Esophagus squamous epithelium (tissue), 5 donors: ENCODE measurements at places on chromosomes 6 and 20.

- no peak for DNase-seq
Measured at GRCh38 chr20:9177278-9177677, 108.4 kb downstream of the PLCB4 start.

DNA sequence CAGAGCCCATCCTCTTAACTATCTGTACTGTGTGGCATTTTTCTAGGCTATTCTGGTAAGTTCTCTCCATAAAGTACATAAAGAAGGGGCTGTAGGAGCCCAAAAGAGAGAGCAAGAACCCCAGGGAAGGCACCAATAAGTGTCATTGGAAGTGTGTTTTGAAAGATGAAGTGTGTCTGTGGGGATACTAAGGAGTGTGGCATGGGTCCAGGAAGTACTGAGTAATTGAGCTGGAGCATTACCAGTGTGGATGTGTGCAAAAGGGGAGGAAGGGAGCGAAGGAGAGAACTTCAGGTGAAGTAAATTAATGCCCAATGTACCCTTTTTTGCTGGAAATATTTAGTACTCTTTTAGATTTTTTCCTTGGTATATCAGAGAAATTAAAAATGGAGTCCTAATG, 63.9 kb downstream of the KCNS1 start:
- DNase-seq, result no peak

DNA sequence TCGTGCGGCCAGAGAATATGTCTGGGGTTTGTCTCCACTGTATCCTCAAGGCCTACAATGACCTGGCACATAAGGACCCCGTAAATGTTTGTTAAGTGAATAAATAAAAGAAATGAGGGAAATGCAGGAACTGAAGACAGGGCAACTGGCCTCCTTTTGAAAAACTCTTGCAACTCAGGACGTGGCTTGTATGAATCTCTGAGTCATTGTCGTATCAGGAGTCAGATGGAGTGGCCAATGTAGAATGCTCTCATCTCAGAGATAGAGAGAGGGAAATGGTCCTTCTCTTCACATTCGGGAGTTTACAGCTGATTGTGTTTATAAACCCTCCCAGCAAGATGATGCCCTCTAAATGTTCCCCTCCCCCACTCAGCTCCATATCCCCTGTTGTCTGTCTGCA, 57.1 kb downstream of the UST start:
- DNase-seq, result no peak

DNA sequence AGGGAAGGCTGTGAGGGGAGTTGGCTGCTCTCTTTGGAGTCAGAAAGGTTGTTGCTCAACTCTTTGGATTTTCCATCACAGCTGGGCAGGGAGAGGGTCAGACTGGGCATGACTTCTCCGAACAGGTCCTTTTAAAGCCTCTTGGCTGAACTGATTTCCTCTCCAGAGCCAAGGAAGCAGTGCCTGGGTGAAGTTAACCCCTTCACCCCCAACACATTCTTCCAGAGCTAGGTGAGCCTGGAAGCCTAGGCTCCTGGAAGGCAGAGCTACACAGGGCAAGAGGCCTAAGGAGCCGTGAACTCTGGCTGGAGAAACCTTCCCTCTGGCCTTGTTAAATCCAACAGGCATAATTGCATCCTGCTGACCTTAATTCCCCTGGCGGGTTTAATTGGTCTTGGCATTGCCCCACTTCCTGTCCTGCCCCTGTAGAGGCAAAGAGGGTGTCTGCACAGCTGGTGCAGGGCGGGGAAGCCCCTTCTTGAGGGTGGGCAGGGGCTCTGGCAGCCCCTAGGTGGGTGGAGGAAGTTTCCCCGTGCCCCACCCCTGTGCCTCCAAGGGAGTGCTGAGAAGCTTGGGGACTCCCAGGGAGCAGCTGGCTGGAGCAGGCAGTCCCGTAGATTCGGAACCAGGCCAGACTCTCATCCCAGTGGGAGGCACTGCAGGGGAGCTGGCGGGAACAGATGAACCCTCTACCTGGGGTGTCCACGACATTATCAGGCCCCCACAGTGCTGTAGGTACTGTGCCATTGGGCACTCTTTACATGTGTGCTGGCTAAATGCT, 3.6 kb upstream of the MYLK2 start:
- DNase-seq, result no peak

DNA sequence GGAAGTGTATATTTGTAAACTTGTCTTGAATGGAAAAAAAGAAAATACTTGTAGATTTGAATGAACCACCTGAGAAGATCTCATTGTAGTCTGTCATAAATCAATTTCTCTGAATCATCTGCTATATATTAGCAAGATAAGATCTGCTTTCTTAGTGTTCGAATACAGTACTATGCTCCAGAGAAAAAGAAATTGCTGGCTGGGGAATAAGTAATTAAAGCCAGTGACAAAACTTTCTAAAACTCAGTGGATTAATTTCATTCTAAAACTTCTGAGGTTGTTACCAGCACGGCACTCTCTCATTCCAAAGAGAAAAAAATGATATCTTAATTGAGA, 22.4 kb upstream of the MROH8 start:
- no peak for DNase-seq

DNA sequence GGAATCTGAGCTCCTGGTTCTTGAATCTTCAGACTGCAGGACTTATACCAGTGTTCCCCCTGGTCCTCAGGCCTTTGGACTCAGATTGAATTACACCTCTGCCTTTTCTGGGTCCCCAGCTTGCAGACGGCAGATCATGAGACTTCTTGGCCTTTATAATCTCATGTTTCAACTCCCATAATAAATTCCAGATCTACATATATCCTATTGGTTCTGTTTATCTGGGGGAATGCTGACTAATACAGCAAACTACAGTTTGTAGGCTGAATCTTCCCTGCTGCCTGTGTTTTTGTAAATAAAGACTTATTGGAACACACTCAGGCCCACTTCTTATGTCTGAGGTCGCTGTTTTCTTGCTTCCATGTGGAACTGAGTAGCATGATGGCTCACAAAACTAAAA, 184.7 kb downstream of the HDGFL1 start:
- DNase-seq, result no peak

DNA sequence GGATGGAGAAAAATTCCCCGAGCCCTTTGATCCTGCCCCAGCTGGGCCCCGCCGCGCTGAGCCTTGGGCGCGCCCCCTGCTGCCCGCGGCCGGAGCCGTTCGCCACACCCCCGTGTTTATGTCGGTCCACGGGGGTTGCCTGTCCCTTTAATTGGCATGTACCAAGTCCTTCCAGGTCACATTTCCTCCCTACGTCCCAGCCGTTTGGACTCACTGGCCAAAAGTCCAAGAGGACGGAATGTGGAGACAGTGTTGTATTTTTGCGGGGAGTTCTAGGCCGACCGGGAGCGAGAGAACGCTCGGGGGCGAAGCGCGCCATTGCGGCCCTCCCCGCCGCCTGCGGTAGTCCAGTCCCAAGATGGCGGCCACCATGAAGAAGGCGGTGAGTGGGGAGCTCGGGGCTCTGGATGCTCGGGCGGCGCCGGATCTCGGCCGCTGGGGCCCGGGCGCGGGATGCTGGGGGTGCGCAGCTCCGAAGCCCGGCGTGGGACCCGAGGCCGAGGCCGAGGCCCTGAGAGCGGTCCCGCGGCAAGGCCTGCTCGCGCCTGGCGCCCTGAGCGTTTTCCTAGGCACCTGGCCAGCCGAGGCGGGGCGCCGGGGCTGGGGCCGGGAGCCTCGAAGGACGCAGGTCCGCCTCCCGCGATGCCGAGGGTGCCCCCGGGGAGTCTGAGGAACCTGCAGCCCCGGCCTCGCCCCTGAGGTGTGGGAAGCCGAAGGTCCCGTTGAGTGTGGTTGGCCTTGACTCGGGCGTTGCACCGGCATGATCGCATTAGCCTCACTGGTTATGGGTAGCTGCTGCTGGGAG, at the start of gene PFDN4:
PFDN4 (plus strand) TSS at position 345 of the 805 bp plus-strand sequence; CDS start at position 359, 14 bp downstream.
- DNase-seq, result peak; percentile 36

DNA sequence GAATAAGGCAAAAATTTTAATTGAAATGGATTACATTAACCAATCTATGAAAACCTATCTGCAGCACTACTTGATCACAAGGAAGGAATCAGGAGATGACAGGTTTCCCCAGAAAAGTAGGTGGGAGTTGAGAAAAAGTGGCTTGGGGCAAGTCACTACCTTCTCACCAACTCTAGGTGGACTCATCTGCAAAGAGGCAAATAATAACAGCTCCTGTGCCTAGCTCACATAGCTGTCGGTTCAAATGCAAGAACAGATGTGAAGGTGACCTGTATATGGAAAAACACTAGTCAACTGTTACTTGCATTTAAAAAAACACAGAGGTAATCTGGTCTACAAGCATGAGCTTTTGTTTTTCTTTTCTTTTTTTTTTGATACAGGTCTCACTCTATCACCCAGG, 67.2 kb downstream of the POPDC3 start:
- no peak for DNase-seq

GRCh38 chr20:2563116-2563515, 26.7 kb downstream of the TMC2 start:
- no peak for DNase-seq

- no peak for DNase-seq
Measured at GRCh38 chr6:16006681-16007080, 122.2 kb upstream of the MYLIP start.

DNA sequence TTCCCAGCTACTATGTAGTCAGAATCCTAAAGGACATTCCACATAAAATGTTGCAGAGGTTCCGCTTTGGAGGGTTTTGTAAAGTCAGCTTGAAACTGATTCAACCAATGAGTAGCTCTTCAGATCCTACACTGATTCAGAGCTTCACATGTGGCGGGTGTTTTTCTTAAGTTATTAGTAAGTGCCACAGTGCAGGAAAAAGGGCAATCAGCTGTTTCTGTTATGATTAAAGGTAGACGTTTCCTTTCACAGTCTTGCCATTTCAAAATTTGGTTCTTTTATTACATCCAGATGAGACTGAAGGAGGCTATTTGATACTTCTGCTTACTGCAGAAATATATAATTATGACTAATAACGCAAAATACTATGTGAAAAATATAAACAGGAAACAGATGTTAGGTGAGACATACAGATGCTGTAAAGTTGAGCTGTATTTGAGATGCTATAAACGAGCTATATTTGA, 443.9 kb downstream of the CDKAL1 start:
- no peak for DNase-seq
